ENCODE measurements at places on chromosomes 7 and 10. TPM values are rescaled to one million over a fixed set of nuclear protein-coding genes. Genes with fewer than 3 reads are reported as not detected.

GRCh38 chr10:100749059-100749308 lies 3.6 kb downstream of the PAX2 start:
- DNase-seq, result no peak

GRCh38 chr10:83666762-83667161 lies 472.5 kb upstream of the GHITM start:
- DNase-seq, result no peak

DNA sequence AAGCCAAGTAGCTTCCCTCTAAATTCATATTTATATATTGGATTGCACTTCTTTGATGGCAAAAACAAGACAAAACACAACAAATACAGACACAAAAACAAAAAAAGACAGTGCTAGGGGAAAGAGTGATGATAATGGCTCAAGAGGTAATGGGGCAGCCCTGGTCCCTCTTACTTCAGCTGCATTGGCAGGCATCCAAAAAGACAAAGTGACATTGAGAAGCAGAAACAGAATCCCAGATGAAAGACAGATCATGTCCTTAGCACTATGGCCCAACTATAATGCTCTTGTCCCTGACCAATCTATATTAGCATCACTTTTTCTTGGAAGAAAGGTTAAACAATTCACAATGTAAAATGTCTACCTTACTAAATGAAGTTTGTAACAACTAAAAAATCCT lies 76.2 kb downstream of the GPR85 start:
- no peak for DNase-seq

DNA sequence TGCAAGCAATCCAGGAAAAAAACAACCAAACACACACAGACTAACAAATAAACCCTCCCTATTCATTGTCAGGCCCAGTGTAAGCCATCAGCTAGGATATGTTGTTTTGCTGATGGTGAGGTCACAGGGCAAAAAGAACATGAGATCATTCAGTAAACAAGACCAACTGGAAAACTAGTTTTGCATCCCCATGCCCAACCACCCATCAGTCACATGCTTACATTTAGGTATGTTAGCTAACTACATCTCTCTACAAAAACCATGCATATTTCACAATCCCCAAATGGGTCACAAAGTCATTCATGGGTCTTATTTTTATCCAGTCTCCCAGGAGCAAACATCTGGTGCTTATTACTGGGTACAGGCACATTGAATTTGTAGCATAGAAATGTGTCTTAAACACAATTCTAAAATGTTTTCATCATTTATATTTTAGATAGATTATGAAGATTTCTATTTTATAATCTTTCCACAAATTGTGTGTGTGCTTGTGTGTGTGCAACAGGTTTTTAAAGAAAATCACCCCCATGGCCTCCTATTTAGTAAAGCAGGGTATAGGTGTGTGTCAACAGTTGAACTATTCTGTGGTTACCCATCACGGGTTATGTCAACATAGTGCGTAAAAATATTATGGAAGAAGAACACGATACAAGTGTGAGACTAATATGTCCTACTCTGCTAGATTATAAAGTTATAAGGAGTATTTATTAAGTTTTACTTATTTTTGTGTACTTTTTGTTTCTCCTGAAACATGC lies 103.8 kb upstream of the AKR1E2 start:
- no peak for DNase-seq

DNA sequence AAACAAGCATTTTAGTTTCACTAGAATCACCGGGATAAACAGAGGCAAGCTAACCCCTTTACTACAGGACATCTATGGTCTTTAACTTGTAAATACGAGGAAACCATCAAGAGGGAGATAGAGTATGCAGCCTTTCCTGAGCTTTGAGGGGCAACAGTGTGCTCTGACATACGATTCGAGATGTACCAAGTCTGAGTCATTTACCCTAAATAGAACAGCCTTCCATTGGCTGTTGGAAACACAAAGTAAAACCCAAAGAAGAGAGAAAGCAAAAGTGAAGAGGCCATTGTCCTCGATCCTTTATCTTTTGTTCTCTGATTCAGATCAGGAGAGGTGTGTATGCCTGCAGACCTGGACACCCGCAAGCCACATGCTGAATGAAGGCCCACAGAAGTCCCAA lies 289.5 kb downstream of the KCNMA1 start:
- DNase-seq, result no peak

OPALIN gene
- not detected for polyA plus RNA-seq

SEMA3D gene
- 0.10 TPM for polyA plus RNA-seq

All from heart left ventricle (tissue), 16 donors.